Motor neuron (in vitro differentiated cells): ENCODE measurements at places on chromosomes 11 and 22. TPM values are rescaled to one million over a fixed set of nuclear protein-coding genes. Genes with fewer than 3 reads are reported as not detected.

DNA sequence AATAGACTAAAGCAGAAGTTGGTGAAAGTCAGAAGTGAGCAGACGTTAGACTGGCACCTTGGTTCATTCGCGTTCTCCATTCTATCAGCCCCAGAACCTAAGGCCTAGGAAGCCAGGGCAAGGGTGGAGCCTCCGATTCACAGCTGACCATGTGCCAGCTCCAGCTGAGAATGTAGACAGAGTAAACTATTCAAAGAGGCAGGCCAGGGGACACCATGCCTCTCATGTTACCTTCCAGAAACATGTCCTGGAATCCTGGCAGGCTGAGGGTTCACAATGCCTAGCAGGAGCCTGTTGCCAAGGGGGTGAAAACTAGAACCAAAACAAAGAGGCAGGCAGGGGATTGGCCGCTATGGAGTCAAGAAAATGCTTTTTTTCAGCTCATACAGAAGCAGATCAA, 224.4 kb upstream of the POU2AF2 start:
- ATAC-seq: peak; percentile 29

DNA sequence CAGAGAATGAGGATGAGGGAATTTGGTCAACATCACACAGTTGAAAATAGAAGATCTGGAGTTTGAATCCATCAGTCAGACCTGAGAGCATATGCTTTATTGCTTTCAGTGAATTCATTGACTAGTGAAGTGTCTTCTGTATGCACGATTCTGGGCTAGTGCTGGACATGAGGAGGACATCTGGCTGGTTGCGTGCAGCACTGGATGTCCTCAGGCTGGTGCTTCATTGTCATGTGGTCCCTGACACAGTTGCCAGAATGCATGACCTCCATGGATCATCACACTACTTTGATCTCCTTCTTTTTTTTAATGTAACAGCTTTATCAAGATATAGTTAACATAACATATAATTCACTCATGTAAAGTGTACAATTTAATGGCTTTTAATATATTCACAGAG, 44.5 kb upstream of the MMP7 start:
- ATAC-seq: no peak

Gene CHADL
- total RNA-seq: not detected in 2 replicates

Gene BTG4
- total RNA-seq: not detected in 2 replicates

- ATAC-seq: no peak
Measured at GRCh38 chr11:129700701-129701100, 114.9 kb upstream of the TMEM45B start.

GRCh38 chr11:46389450-46390330, 1.9 kb downstream of the CHRM4 start:
- ATAC-seq: peak; percentile 63

DNA sequence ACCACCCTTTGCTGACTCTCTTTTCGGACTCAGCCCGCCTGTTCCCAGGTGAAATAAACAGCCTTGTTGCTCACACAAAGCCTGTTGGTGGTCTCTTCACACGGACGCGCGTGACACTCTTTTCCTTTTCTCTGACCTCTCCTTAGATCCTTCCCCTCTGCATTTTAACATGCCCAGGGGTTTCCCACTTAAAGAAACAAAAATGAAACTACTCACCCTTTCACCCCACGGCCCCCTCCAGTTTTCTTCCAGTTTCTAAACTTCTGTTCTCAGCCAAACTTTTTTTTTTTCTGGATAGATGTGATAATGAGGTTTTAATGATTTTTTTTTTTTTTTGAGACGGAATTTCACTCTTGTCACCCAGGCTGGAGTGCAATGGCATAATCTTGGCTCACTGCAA, 32.8 kb upstream of the NUP50 start:
- ATAC-seq: no peak

GRCh38 chr11:46170797-46171196, 49.5 kb upstream of the PHF21A start:
- no peak for ATAC-seq

- ATAC-seq: no peak
Measured at GRCh38 chr11:123185326-123185725, 9.7 kb downstream of the CLMP start.

GRCh38 chr11:2097356-2097997, 41.7 kb downstream of the IGF2 start:
- peak; percentile 88 for ATAC-seq

Gene TRIM29
- 0.49 and 6.1 TPM in 2 replicates for total RNA-seq

- no peak for ATAC-seq
Measured at GRCh38 chr11:78763664-78764063, 189.0 kb upstream of the NARS2 start.

DNA sequence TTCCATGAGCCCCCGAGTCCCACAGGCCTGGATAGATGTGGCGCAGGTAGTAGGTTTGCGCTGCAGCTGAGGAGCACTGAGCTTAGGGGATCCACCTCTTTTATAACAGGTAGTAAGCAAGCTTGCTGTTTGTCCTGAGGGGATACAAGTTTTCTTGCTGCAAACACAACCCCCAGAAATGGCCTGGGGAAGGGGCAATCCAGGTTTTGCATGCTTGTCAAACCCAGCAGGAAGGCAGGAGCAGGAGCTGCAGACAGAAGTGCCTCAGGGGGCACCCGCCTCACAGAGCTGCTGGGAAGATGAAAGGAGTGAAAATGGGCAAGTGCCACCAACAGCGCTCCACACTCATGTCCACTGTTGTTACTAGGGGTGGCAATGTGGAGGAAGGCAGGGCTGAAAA, 18.5 kb downstream of the APOL5 start:
- no peak for ATAC-seq

Gene MYRF
- total RNA-seq: 2.1 and 2.4 TPM in 2 replicates

DNA sequence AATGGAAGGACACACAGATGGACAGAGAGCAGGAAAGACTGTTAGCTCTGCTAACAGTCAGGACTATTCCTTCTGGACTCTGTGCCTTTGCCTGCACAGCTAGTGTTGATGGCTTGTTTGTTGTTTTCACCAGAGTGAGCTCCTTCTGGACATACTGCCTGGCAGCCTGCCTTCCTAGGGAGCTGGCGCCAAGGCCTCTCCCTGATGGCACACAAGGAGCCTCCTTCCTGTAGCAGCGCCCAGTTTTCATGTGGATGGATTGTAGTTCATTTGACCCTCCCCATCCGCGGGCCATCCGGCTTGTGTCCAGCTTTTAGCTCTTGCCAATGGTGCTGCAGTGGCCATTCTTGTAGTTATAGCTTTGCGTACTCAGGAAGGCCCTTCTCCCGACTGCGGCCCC, 16.6 kb upstream of the BCR start:
- ATAC-seq: no peak

- no peak for ATAC-seq
Measured at GRCh38 chr11:106585061-106585460, 433.2 kb downstream of the GUCY1A2 start.

GRCh38 chr11:29024386-29024785, 916.2 kb downstream of the METTL15 start:
- ATAC-seq: no peak

Gene ARHGAP42
- total RNA-seq: 2.7 and 3.6 TPM in 2 replicates

GRCh38 chr11:103147627-103148026, 38.4 kb downstream of the DYNC2H1 start:
- ATAC-seq: no peak

Gene ZP1
- 0.32 and 0.56 TPM in 2 replicates for total RNA-seq

Gene OR52N4
- 0.38 and 0.50 TPM in 2 replicates for total RNA-seq

Gene HORMAD2
- not detected in 2 replicates for total RNA-seq

Gene PATE2
- total RNA-seq: 0.22 TPM in 1 of 2 replicates, not detected in the other

Gene FGF19
- total RNA-seq: 0.15 and 0.21 TPM in 2 replicates

Gene MUC5AC
- total RNA-seq: 0.18 and 1.5 TPM in 2 replicates

GRCh38 chr11:63362196-63362793, 7.3 kb upstream of the SLC22A9 start:
- no peak for ATAC-seq

Gene RHOG
- 17.0 and 23.0 TPM in 2 replicates for total RNA-seq

Gene THRSP
- total RNA-seq: 0.29 TPM in 1 of 2 replicates, not detected in the other

GRCh38 chr11:57873196-57873911, 111.8 kb downstream of the CTNND1 start:
- no peak for ATAC-seq

- ATAC-seq: no peak
Measured at GRCh38 chr11:113581713-113582112, 106.5 kb upstream of the DRD2 start.

- no peak for ATAC-seq
Measured at GRCh38 chr11:122809866-122810265, 28.4 kb upstream of the CRTAM start.

Gene TMEM121B
- total RNA-seq: 0.35 and 0.41 TPM in 2 replicates

Gene GPHA2
- not detected in 2 replicates for total RNA-seq

GRCh38 chr11:47983464-47984397, 3.4 kb downstream of the PTPRJ start:
- ATAC-seq: no peak

Gene TPBGL
- total RNA-seq: 0.43 and 0.66 TPM in 2 replicates

DNA sequence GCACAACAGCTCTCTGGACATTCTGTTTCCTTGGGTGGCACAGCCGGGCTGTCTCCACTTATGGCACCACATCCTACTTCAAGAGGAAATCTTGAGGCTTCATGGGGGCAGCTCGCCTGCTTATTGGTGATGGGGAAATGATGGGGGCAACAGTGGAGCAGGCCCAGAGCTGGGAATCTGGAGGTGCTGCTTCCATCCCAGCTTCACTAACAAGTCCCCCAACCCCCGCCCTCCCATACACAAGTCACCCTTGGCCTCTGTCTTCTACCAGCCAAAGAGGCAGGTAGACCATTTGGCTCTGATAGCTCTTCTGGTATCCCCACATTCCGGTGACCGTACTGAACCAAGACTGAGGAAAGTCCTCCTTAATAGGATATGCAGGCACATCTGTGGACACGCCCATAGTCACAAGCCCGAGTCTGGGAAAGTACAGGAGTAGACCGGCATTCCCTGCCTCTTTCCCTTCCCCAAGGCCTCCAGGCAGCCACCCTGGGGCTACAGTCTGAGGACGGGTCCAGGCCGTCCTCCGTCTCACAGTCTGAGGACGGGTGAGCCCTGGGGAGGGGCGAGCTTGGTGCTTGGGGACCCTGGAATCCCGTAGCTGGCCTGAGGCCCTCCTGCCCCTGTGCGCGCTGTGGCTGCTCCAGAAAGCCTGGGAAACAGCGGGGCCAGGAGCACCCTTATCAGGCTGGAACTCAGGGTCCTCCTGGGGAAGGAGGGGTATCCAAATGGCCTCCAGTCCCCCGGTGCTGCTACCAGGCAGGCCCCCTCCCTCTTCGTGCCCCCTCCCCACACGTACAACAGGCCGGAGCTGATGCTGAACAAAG, 145.6 kb downstream of the FEZ1 start:
- peak; percentile 54 for ATAC-seq

DNA sequence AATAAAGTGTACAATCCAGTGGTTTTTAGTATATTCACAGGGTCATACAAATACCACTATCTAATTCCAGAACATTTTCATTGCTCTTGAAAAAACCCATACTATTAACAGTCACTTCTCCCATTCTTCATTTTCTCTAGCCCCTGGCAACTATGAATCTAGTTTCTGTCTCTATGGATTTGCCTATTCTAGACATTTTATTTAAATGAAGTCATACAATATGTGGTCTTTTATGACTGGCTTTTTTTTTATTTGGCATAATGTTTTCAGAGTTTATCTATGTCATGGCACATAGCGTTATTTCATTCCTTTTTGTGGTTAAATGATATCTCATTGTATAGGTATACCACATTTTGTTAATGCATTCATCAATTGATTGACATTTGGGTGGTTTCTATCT, 59.4 kb downstream of the KDM2A start:
- peak; percentile 40 for ATAC-seq
